NCI-H1105 (cell line): ENCODE measurements at places on chromosomes 11 and 22.

DNA sequence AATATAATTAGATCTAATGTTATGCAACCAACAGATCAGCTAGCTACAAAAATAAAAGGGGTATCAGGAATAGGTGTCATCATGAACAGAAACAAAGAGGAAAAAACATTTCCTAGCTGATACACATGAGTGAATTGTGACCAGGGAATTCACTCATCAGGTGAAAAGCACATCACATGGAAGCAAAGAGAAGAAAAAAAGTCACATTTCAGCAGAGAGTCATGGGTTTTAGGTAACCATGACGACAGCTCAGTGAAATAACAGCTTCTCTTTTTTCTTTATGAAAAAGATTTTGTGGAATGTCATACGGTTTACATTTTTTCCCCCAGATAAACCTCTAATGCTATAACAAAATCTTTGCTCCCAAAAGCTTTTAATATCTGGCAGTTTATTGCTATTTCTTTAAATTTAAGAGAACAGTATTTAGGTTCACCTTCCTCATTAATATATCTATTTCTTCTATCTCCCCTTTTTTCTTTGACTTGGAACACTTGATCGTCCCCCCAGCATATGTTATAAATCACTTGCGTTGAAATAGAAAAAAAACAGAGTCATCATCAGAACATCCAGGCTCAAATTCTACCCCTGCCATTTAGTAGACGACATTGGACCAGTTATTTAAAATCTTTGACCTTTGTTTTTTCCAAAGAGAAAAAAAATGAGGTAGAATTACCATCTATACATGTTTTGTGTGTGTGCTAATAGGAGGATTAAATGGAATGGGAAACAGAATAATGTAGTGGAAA is 5.3 kb downstream of the TYR start:
- no peak for DNase-seq

DNA sequence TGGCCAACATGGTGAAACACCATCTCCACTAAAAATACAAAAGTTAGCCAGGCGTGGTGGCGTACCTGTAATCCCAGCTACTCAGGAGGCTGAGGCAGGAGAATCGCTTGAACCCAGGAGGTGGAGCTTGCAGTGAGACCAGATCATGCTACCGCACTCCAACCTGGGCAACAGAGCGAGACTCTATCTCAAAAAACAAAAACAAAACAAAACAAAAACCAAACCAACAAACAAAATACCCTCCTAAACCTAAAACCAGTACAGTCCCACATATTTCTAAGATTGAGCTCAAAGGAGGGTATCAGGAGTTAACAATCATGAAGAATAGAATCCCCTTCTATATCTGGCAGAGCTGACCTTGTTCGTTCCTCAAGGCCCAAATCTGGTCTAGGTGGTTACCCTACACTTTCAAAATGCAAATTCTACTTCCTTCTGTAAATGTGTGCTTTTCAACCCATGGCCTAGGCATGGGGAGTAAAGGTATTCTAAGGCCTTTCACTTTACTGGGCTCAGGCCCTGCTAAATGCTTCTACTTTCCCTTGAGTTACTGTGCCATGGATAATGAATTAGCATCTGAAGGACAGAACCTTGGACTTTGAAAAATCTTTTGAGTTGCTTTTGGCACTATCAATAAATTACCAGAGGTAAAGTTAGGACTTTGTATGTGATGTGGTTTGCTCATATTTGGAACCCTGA is 10.4 kb upstream of the PPP2R1B start:
- no peak for DNase-seq

DNA sequence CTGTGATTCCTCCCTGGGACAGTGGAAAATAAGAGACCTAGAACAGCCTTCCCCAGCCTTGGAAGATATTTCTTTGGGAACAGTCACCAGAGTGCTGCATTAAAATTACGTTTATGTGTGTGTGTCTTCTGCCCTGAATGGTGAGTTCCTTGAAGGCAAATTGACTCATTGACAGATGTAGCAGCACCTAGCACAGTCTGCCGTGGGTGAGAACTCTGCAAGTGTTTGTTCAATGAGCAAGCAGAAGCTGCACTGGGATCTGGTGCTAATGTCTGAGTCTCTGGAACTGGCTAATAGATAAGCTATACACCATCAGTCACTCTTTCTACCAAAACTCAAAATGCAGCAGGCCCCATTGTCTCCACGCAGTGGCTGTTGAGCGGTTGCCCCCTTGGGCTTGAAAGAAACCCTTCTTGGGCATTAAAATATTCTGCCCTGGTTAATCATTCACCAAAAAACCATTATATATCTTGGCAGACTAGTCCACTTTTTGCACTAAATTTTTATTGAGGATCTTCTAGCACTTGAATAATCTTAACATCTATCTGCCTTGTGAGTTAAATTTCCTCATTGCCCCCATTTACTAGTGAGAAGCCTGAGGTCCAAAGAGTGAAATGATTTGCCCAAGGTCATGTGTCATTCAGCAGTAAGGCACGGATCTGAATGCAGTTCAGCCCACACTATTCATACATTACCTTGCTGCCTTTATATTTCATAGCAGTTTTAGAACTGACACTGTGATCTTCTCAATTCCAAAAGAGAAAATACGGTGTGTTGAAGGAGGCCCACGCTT is 87.8 kb upstream of the GALNT18 start:
- no peak for DNase-seq

DNA sequence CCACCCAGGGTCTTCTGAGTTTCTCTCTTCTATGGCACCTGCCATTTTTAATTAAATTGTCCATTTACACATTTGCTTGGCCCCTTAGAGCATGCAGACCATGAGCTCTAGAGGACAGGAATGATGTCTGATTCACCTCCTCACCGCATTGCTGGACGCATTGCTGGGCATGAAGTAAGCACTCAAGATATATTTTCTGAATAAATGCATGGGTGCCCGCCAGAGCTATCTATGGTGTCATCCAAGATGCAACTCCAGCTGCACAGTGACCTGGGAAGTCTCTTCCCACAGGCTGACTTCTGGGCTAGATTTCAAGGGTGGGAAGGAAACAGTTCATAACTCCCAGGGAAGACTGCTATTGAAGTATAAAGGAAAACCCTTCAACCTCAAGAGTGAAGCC is 66.6 kb upstream of the ASPHD2 start:
- DNase-seq: no peak

DNA sequence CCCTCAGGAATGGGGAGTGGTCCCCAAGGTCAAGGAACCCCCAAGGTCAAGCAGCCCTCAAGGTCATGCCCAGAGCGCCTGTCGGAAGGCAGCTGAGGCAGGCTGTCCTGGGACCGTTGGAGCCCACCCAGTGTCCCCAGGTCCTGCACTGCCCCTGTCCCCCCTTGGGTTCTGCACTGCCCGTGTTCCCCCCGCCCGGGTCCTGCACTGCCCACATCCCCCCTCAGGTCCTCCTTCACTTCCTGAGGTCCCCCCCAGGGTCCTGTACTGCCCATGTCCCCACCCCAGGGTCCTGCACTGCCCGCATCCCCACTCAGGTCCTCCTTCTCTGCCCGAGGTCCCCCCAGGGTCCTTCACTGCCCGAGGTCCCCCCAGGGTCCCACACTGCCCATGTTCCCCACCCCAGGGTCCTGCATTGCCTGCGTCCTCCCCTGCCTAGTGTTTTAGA is 1073.0 kb downstream of the BRD1 start:
- DNase-seq: no peak

DNA sequence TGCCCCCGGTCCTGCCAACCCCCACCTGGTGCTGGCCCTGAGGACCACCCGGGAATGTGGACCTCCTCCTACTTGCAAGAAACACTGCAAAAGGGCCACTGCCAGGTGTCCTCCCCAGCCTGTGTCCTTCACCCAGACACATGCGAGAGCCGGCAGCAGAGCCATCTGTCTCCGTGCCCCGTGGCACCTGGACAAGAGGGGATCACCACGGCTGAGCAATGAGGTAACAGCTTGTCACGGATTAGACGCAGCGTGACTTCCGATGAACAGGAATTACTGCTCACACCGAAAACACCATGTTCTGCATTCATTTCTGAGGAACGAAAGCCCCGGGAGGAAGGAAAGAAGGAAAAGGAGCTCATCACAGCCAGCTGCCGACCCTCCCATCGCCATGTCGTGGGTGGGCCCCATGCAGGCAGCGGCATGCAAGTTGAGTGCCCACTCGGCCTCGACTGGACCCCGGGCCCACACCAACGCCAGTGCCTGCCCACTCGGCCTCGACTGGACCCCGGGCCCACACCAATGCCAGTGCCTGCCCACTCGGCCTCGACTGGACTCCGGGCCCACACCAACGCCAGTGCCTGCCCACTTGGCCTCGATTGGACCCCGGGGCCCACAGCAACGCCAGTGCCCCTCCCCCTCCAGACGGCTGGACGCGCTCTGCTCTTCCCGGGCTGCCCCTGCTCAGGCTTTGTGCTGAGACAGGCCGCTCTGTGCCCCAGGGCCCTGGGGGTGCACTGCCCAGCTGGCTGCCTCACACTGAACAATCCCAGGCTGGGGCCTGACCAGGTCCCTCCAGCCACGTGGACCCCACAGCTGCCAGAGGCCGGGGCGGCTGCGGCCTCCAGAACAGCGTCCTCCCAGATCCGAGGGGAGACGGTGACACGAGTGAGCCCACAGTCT is 22.0 kb downstream of the CHID1 start:
- DNase-seq: no peak

- DNase-seq: no peak
Measured at GRCh38 chr11:27467181-27467913, 5.2 kb downstream of the LGR4 start.

DNA sequence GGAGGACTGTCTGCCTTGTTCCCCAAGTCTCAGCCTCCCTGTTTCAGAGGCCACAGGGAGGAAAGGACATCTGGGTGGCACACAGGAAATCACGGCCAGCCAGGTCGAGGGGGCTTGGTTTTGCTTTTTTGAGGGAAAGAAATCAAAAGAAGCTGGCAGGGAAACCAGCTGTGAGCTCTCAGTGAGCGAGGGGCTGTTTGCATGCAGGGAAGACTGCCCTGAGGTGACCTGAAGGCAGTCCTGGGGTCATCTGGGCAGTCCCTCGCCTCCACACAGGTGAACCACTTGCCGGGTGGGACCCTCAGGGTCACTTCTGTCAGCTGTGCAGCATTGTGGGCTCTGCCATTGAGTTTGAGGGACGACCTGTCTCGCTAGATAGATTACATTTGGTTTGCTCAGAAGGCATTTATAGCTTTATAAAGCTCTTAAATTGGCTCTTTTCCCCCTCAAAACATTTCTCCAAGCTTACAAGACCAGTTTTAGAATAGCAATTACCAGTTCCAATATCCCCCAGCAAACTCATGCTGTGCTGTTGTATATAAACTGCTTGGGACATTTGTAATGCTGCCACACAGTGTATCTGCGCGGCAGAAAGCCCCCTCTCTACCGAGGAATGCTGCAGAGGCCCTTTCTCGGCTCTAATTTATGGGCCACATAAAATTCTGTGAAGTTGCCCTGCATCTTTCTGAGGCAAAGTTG is 28.3 kb downstream of the PKNOX2 start:
- DNase-seq: no peak

- no peak for DNase-seq
Measured at GRCh38 chr11:75801362-75802020, 13.5 kb upstream of the UVRAG start.

DNA sequence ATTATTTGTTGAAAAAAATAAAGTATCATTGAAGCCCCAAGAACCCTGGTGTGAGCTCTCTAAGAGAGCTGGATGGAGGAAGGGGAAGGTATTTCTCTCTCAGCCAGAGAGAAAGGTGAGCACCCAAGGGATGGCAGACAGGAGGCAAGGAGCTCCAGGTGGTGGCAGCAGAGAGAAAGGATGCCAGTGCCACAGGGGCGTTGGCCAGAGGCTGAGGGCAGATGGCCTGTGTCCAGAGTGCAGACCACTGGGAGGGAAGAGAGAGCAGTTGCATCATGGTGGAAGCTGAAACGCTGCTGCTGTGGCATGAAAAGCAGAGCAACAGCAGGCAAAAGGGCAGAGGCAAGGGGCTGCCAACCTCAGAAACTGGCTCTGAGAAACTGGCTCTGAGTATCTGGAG is 8.5 kb downstream of the SPON1 start:
- DNase-seq: peak; percentile 24

DNA sequence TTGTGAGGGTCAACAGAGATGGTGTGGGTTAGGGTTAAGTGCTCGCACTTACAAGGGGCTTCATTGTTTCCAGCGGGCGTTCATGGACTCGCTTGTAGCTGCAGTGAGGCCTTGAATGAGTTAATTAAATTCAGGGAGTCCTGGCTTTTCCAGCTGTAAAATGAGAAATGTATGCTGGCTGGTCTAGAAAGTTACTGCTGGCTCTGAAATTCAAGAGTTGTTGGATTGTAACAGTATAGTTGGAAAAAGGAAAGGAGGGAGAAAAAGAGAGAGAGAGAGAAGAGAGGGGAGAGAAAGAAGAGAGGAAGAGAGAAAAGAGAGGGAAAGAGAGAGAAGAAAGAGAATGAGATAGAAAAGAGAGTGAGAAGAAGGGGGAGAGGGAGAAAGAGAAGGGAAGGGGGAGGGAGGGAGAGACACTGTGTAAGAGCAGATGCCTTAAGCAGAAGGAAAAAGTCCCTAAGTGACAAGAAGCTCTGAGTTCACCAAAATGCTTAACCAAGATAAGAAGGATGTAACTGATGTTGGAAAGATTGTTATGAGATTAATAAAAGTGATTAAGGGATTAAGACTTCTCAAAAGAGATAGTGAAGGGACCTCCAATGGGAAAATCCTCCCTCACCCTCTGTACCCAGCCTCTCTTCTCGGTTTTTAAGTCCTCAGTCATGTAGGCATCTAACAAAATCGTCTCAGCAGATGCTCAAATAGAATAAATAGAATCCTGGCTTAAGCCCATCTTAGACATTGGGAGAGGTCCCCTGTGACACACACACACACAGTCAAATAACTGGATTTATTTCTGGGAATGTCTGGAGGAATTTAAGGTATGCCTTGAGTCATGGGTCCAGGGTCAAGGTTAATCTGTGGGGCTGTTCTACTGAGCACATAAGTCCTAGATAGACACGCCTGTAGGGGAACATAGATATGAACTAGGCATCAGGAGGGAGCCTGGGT is 477.9 kb downstream of the MIAT start:
- DNase-seq: no peak

DNA sequence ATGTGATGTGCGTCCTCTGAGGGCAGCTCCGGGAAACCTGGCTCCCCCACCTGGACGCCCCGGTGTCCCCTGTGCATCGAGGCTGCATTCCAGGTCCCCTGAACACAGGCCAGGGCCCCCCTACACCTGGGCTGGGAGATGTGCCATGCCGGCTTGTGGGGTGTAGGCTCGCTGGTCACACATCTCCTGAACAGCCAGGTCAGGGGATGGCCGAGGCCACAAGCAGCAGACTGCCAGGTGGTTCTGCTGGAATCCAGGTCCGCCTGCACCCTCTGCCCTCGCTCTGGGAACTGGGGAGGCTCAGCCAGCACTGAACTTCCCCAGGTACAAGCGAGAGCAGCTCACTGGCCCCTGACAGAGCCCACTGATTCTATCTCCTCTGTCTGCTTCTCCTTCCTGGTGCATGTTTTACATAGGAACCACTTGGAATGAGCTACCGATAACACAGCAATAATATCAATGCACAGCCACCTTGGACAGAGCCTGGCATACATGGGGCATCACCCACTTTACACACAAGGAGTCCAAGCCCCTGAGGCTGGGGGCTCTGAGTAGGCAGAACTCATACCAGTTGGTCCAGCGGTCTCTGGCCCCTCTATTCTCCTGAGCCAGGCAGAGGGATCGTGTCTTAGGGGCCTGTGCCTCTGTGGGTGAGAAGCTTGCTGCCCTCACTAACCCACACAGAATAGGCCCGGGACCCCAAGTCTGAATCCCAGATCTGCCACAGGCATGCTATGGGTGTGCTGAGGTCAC is 46.8 kb downstream of the TBX1 start:
- no peak for DNase-seq

GRCh38 chr11:113377681-113378412 is 9.7 kb upstream of the ANKK1 start:
- no peak for DNase-seq
